ENCODE measurements at places on chromosomes 11 and 22.
A peak's percentile ranks its signal among the peaks of the same experiment; 100 is the strongest.

GRCh38 chr11:34238966-34239365 lies 118.8 kb downstream of the ABTB2 start:
- DNase-seq = no peak

- no peak for DNase-seq
Measured at GRCh38 chr11:117468888-117469287, 141.2 kb downstream of the CEP164 start.

- no peak for DNase-seq
Measured at GRCh38 chr11:68261006-68261405, 10.8 kb downstream of the C11orf24 start.

DNA sequence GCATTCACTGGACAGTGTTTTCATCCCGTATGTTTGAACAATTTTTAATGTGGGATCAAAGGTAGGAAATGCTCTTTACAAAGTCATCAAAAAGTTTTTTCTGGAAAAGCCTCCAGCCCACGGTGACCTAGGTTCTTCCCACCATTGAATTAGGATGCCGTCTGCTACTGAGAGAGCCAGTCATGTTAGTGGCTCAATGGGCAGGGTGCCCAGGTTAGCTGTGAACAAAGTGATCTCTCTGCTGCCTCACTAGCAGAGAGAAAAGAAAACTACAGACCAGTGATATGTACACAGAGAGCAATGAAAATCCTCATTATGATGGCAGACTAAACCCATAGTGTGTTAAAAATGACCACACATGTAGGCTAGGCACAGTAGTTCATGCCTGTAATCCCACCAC lies 32.4 kb downstream of the KCNQ1 start:
- no peak for DNase-seq

DNA sequence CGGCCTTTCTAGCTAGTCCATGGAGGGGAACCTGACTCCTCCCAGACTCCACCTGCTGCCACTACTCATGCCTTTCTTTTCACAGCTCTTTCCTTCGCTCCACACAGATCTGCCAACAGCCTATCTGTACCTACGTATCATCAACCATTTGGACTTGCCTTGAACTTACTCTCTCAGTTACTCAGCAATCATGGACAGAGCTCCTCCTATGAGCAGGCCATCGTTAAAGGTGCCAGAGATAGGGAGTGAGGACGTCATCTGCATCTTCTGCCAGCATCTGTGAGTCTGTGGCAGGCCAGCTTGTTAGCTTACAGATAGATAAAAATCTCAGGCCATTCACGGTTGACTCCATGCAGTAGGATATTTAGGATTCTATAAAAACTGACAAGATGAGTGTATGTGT lies 162.9 kb upstream of the ZBED5 start:
- no peak for DNase-seq

DNA sequence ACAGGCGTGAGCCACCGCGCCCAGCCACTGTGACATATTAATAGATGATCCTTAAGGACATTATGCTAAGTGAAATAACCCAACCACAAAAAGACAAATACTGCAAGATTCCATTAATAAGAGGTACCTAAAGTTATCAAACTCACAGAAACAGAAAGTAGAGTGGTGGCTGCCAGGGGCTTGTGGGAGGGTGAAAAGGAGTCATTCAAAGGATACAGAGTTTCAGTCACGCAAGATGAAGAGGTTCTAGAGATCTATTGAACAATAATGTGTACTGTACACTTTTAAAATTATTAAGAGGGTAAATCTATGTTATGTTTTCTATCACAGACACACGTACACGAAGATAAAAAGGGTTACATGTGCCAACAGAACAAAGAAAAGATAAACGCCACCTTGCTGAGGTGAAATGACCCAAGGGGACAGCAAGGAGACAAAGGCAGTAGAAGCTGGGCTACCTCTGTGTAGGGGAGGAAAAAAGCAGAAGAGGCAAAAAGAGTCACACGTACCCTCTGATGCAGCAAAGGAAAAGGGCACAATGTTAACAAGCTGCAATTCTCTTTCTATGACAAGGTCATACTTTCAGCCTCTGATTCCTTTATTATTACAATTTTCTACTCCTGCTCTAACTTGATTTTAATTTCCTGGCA lies 65.3 kb downstream of the AMBRA1 start:
- no peak for DNase-seq

DNA sequence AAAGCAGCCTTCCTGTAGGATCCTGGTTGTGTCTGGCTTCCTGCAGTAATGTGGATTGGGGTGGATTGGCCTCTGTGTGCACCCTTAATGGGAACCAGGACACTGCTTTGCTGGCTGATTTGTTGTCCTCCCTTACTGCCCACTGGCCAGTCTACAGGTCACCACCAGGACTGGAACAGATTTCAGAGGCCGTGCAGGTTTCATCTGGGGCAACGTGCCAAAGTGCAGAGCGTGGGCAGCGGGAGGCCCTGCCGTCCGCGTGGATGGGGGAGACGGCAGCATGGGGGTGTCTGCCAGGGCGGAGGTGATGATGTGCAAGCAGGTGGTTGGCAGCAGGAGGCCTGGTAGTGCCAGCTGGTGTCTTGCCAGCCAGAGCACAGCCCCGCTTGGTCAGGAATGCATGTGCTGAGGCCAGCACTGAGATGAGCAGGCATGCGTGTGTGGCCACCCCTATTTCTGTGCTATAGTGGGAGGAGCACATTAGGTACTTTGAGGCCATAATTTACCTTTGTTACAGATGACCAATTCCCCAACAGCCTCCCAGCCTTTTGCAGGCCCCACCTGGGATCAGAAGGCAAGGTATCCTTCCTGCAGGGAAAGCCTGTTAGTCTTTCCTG lies 24.3 kb downstream of the BCR start:
- DNase-seq = no peak

DNA sequence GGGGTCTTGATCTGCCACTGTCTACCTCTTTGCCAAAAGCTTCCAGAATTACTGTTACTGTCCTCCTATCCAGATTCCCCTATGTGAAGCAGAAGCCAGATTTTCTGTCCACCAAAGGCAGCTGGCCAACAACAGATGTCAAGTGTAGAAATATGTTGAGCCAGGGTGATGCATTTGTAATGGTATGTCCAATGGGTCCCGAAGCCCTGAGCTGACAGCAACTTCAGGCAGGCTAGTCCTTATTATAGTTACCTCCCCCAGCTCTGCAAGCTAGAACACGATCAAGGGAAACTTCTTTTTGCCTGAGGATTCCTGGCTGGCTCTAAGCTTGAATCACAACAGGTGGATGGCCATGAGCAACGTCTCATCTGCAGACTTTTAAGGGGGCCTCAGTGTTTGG lies 10.2 kb downstream of the PAMR1 start:
- DNase-seq = no peak

- DNase-seq = no peak
Measured at GRCh38 chr11:113256431-113257202, 57.8 kb upstream of the TTC12 start.

DNA sequence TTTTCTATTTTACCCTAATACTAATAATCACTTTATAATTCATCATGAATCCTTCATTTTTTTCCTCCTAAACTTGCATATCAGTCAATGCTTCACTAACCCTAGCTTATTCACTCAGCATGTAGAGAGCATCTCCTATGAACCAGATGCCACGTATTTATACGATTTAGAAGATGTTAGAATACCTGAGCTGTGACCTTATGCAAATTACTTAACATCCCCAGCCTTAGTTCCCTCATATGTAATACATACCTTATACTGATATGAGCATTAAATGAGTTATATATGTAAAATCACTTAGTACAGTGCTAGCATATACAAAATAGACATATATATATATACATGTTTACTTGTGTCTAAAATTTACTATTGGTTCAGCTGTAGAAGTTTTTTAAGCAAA lies 9.0 kb downstream of the FAM76B start:
- no peak for DNase-seq

DNA sequence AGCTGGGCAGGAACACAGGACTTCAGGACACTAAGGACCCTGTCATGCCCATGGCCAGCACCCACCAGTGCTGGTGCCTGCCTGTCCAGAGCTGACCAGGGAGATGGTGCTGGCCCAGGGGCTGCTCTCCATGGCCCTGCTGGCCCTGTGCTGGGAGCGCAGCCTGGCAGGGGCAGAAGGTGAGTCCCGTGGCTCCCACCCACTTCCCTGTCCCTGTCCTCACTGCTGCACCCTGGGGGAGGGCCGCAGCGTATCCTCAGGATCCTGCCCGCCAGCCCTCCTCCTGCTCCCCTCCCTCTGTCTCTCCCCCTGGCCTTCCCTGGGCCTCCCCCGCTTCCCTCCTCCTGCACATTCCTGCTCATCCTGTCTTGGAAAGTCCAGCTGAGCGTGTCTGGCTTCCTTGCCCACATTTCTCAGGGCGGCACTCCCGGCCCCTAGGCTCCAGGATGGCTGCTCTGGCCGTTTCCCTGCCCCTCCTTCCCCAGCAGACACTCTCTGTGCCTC lies 8.7 kb downstream of the CSF2RB start:
- DNase-seq = no peak

DNA sequence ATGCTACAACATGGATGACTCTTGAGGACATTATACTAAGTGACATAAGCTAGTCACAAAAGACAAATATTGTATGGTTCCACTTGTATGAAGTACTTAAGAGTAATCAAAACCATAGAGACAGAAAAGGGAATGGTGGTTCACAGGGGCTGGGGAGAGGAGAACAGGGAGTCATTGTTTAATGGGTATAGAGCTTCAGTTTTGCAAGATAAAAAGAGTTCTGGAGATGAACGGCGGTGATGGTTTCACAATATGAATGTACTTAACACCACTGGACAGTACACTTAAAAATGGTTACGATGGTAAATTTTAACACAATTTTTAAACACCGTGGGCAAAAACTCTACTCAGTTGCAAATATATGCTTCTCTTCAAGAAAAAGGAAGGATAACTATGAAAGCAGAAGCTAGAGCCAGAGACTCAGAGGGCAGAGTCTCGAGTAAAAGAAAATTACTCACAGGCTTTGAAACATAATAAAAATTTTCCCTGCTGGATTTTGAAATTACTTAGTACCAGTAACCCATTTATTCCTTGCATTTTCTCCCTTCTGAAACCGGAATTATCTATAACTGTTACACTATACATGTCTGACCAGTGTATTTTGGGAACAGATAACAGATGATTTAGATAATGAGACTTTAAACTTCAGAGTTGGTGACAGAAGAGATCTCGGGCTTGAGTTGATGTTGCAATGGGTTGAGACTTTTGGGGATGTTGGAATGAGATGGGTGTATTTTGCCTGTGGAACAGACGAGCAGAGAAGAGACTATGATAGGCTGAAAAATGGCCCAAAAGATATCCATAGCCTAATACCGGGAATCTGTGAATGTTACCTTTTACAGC lies 15.0 kb downstream of the MRTFA start:
- DNase-seq = no peak

- DNase-seq = no peak
Measured at GRCh38 chr11:8122173-8122764, 41.3 kb downstream of the TUB start.

- DNase-seq = no peak
Measured at GRCh38 chr11:115085461-115086210, 407.3 kb downstream of the NXPE2 start.

GRCh38 chr11:1757861-1758610 lies 5.7 kb downstream of the CTSD start:
- DNase-seq = no peak

- no peak for DNase-seq
Measured at GRCh38 chr22:38832005-38832978, 11.5 kb downstream of the NPTXR start.

DNA sequence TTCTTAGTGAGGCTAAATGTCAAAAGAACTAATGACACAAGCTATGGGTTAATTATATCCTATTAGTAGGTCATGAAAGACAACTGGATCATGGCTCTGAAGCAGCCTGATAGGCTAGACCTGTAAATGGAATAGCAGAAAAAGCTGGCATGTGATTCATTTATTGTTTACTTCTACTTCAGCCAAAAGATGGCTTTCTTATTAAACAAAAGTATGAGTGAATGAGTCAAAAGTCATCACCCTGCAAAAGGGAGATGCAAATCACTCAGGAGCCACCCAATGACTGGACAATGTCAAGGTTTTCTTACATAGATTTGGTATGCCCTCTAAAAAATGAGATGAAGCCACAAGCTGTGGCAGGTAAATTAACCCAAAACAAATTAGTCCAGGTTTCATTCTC lies 138.0 kb downstream of the TRPC6 start:
- no peak for DNase-seq

- DNase-seq = peak; percentile 34
Measured at GRCh38 chr11:66069715-66070603, at the start of gene PACS1. Gene PACS1, plus strand, starts transcription at chr11:66070272. Its CDS starts 215 bp downstream, at chr11:66070487.

- no peak for DNase-seq
Measured at GRCh38 chr11:109970516-109971183, 122.5 kb upstream of the ZC3H12C start.

DNA sequence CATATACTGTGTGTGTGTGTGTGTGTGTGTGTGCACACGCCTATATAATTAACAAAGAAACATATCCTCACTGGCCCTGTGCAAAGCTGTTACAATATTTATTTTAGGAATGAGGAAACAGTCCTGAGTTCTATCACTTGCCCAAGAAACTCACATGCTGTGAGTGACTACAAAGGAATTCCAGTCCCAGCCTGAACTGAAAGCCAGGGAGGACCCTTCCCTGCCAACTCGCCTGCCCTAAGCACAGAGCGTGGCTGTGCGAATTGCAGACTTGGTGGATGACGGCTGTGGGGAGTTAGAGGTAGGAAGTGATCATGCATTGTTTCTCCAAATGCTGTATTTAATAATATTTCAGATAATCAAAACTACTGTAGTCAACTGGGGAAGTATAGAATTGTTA lies 26.4 kb upstream of the CD5 start:
- DNase-seq = no peak

DNA sequence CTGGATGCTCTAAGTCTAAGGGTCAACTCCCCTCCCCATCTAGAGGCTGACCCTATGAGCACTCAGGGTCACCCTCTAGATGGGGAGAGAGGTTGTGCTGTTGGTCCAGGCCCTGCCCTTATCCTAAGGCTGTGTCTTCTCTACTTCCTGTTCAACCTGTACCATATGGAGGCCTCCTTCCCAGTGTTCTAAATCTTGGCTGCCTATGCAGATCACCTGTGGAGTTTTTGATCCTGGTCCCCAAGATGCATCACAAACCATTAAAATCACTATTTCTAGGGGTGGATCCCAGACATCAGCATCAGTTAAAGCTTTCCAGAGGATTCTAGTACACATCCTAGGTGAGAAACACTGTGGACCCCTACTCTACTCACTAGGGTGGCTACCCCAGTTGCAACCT lies 26.2 kb downstream of the LARGE1 start:
- DNase-seq = no peak

- peak; percentile 60 for DNase-seq
Measured at GRCh38 chr22:36860821-36861659, at the start of gene NCF4. Gene NCF4, plus strand, starts transcription at chr22:36861006. Its CDS starts 166 bp downstream, at chr22:36861172.

GRCh38 chr11:65563601-65564000 lies 5.4 kb upstream of the LTBP3 start:
- no peak for DNase-seq
